ENCODE measurements at places on chromosomes 11 and 22.

- no peak for DNase-seq
These were observed 8.1 kb downstream of the RIC8A start for GRCh38 chr11:215581-216037.

DNA sequence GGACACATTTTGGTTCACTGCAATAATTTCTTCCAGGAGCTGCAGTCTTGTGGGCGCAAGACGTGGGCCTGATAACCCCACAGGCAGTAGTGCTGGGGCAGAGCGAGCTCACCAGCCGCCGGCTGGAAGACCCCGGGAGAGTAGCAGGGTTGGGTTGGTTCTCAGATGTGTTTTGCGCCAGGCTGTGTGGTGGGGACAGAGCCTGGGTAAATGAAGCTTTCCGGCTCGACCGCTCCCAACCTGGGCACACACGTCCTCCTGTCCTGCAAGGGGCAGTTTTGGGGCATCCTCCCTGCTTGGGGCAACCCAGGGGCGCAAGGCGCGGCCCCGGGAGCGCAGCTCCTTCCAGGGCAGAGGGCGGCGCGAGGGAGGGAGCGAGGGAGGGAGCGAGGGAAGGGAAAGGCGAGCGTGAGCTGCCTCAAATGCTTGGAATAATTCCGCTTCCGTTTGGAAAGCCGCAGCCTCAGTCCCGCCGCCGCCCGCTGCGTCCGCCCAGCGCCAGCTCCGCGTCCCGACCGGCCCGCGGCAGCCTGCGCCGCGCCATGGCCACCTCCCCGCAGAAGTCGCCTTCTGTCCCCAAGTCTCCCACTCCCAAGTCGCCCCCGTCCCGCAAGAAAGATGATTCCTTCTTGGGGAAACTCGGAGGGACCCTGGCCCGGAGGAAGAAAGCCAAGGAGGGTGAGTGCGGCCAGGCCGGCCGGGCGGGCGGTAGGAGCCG, at the start of gene PARVA:
TSS of gene PARVA (plus strand) at position 466 of the 718 bp plus-strand sequence. CDS start at position 543, 77 bp downstream.
- no peak for DNase-seq

- no peak for DNase-seq
These were observed 105.7 kb downstream of the MICAL2 start for GRCh38 chr11:12216041-12216451.

DNA sequence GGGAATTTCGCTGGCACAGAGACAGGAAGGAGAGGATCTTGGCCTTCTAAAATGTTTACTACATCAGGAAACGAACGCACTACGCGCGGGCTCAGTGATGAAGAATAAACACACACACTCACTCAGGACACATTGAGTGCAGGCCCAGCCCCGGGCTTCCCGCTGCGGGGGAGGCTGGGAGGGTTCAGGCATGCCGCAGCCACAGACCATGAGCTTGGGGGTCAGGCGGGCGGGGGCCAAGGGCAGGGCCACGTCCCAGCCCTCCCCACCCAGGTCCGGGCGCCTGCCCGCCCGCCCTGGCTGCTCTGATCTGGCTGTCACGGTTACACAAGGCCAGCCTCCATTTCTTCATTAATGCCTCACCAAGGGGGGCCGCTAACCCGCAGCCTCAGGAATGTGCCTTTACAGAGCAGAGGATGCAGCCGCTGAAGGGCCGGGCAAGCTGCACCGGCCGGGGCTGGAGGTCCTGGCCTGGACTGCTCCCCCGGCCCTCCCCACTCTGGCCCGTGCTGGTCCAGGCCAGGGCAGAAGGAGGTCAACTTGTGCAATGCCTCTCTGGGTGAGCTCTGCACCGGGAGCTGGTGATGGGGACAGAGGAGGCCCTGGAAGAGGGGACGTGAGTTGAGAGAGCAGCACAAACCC, 41.7 kb downstream of the IGF2 start:
- no peak for DNase-seq

DNA sequence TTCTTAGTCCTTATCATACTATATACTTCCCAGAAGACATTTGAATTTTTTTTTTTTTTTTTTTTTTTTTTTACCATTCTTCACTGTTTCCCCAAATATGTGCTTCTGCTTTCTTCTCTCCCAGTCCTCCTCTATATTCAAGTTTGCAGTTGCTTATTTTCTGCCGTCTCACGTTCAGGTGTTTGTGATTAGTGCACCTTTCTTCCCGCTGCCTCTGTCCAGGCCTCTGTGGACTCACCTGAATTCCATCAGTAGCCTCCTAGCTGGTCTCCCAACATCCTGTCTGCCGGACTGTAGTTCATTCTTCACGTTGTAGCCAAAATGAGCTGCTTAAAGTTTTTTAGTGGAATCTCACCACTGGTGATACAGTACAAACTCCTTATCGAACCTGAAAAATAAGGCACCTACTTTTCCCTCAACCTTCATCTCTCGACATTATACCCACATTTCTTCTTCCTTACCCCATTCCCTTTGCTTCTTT, 795 bp upstream of the MSANTD4 start:
- DNase-seq = no peak

DNA sequence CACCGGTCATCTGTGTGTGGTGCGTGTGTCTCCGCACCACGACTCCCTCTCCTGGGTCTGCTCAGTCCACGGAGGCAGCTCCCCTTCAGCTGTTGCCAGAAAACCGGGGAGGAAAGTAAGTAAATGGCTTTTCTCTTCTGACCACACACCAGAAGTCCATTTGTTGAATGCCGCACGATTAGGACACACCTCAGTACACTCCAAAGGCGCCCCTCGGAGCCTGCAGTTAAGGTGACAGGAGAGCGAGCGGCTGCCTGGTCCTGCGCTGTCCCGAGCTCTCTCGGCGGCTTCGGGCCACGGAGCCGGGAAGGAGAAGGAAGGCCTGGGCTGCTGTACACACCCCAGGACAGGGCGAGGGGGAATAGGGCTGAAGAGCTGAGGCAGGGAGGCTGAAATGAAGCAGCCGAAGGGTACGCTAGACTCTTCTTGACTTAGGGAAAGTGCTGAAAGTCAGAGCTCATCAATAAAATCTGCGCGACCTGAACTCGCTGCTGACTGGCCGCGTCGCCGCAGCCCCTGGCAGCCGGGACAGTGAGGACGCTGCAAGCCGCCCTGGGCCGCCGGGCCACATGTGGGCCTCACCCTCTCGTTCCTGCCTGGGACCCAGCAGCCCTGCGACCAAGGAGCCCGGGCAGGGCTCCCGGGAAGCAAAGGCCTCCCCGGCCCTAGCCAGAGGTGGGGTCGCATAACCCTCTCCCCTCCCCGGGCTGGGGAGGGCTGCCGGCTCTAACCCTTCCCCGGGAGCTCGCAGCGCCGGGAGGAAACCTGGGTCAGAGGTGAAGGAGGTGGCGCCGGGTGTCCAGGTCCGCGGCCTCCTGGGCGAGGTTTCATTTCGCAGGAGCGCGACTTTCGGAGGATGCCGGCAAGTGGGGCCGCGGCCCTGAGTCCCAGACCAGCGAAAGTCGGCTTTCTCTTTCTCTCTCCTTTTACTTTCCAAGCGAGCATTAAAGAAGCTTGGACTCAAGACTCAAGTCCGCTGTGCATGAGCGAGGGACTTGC, 1.6 kb upstream of the PAX6 start:
- no peak for DNase-seq

DNA sequence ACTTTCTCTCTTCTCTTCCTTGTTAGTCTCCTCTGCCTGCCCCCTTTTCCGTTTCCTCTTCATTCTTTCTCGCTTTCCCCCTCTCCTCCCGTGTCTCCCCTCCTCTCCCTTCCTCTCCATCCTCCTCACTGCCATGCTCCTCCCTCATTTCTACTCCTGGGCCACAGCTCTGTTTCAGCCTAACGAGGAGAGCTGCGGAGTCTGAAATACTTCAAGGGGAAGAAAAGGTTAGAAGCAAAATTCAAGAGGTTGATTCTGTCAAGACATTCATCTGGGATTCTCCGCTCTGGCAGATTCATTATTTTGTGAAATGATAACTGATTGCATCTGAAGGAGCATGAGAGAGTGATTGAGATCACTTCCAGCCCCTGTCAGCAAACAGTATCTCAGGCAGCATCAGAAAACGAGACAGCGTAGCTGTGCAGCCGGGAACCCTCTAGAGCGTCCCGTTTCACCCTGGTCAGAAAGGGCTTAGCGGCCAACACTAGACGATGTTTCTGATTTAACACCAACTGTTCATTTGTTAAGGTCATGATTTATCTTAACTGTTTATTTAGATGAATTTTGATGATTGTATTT, 279.3 kb upstream of the B3GAT1 start:
- no peak for DNase-seq

- no peak for DNase-seq
These were observed 19.6 kb downstream of the ANKK1 start for GRCh38 chr11:113407163-113407562.

GRCh38 chr22:41300661-41301060, 664 bp upstream of the ZC3H7B start:
- DNase-seq = no peak

- DNase-seq = no peak
These were observed 525.1 kb downstream of the TBC1D22A start for GRCh38 chr22:47287516-47287915.

DNA sequence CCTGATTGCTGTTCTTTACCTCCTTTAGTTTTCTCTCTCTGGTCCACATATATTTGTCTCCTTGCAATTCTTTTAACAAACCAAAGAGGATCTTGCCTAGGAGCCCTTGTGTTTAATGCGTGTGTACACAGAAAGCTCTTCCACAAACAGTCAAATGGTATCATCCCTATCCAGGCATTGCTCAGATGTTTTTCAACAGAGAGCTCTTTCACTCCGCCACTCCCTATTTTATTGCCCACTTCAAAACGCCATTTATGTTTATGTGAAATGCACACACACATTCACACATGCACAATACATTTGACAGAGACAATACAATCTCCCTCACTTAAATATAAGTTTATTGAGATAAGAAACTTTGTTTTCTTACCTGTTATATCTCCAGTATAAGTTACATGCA, 4.7 kb downstream of the OR5AP2 start:
- no peak for DNase-seq

DNA sequence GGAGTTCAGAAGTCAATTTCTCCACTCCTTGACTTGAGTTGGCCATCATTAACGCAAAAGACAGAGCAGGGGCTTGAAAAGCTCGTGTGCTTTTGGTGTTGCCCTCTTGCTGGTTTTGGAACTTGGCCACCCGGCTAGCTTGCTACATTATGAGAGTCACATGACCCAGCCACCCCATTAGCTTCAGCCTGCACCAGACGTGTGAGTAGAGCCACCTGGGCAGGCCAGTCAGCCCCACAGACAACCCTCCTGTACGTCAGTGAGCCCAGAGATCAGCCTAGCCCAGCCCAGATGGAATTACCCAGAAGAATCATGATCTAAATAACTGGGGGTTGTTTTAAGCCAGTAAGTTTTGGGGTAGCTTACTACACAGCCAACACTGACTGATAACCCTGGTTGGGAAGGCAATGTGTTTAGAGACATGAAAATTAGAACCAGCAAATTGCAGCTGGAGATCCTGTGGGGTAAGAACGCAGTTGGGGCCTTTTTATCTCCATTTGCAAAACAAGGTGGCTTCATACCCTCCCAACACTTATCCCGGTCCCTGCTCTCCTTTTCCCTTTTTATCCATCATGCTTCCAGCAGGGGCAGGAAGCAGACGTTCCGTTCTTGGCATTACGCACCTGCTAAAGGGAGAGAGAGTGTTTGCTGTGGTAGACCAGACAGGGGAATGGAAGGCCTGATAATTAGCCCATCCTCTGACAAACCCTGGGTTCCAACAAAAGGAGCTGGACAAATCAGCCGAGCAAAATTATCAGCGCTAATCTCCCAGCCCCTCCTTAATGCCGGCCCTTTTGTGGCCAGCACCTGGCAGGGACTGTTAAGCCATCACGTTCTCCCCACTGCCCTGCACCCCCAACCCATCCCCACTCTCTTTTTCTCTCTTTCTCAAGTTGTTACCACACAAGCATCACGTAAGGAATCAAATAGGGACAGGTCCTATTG, 548.7 kb upstream of the CADM1 start:
- no peak for DNase-seq

DNA sequence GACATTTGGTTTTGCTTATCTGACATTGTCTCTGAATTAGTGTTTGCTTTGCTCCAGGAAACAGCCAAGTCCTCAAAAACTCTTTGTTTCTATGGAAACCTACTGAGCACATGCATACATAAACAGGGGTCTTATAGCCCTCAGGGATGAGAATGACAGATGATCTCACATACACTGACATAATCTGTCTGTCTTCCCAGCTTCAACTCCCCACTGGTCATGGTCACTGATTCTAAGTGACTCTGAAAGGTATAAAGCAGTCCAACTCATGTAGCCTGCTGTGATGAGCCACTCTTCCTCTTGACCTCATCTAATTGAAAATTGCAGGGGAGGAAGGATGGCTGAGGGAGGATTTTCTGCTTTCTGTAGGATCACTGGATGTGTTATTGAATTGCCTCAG, 12.6 kb downstream of the ZNF143 start:
- DNase-seq = no peak

DNA sequence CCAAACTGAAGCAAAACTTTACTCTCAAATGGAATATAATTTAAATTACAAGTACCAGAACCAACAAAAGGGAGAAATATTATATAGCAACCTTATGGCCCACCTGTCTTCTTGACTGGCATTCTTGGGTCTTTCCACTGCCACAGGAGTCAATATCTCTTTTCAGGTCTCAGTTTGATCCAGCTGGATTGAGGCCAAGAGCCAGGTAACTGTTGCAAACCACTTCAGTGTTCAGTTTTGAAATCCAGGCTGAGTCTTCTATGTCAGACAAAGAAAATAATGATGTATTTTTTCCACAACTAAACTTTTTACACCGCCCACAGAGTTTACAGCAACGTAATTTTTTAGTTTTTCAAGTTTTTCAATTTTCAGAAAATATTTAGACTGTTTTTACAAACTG, 648 bp downstream of the DLG2 start:
- no peak for DNase-seq

- no peak for DNase-seq
These were observed 36.9 kb downstream of the LIF start for GRCh38 chr22:30209642-30210041.

DNA sequence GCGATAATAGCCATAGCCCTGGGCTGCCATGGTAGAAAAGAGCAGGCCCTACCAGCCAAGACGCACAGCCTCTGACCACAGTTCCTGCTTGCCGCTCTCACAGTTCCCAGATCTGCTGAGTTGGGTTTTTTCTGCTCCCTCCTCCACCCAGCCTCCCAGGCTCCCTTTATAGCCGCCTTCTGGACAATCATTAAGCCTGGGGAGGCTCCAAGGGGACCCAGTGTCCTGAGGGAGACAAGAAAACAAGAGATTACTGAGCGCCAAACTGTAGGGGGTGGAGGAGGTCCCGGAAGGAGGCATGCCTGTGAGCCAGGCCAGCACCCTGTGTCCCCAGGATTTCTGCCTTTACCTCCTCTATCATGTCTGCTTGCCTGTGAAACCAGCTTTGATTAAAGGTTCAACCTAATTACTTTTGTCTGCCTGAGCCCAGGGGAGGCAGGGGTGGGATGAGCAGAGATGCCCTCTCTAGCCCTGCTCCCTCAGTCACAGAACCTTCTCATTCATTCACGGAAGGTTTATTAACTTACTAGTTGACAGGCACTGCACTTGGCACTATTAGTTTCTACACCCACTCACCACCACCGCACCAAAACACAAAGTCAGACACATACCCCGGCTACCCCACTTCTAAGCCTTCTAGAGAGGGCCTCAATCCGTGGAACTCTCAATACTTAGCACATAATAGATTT, 1.2 kb downstream of the SLC37A4 start:
- DNase-seq = no peak

Measured in esophagus squamous epithelium (tissue), 5 donors.